Mesothelial cell of epicardium (in vitro differentiated cells): ENCODE measurements at places on chromosomes 1 and 21.
A peak's percentile ranks its signal among the peaks of the same experiment; 100 is the strongest.

- no peak for DNase-seq
Observed at GRCh38 chr1:116064616-116065015, 46.6 kb upstream of the MAB21L3 start.

DNA sequence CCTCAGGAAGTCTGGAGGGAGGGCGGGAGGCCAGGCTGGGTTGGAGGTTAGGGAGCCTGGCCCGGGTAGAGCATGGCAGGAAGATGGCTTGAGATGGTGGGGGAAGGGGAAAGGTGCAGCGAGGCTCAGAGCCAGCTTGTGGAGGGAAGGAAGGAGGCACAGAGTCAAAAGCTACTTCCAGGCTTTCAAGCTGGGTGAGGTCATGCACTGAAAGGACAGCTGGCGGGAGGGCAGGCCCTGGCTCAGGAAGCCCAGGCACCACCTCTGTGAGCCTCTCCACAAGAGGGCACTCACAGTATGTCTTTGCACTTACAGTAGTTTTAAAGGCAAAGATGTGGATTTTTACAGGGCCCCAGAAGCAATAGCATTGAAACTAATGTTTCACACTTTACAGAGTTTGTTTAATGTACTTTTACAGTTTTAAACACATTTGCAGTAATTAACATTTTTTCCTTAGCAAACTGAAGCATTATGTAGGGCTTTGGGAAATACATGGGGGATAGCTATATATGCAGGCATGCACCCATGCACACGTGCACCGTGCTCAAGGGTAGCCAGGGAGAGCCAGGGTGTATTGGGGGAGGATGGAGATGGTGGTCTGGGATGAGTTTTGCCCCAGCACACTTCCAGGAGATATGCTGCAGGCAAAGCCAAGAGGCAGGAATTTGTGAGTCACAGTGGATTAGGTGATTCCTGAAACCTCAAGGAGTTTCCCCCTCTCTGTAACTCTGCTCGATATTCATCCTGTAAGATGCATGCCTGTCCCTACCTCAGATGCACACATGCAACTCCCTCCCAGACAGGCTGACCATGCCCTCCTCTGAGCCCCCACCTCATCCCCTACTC lies 6.1 kb upstream of the ADAM15 start:
- no peak for DNase-seq

- no peak for DNase-seq
Observed at GRCh38 chr1:30920827-30921226, 12.3 kb upstream of the SDC3 start.

- DNase-seq: no peak
Observed at GRCh38 chr1:178451529-178451928, 45.2 kb downstream of the CLEC20A start.

- DNase-seq: no peak
Observed at GRCh38 chr1:201724039-201724765, 104.8 kb upstream of the IPO9 start.

DNA sequence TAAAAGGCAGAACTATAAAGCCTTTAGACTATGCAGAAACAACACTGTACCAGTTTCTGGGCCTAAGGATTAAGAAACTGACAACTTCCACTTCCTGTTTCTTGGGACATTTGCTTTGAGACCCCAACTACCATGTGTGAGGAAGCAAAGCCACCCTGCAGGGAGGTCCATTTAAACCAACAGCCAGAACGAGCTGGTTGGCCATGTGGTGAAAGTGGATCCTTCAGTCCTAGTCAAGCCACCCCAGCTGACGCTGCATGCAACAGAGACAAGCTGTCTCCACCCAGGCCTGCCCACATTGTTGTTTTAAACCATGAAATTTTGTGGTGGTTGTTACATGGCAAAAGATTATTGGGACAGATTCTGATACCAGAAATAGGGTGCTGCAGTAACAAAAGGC lies 31.8 kb upstream of the SLFNL1 start:
- DNase-seq: no peak

DNA sequence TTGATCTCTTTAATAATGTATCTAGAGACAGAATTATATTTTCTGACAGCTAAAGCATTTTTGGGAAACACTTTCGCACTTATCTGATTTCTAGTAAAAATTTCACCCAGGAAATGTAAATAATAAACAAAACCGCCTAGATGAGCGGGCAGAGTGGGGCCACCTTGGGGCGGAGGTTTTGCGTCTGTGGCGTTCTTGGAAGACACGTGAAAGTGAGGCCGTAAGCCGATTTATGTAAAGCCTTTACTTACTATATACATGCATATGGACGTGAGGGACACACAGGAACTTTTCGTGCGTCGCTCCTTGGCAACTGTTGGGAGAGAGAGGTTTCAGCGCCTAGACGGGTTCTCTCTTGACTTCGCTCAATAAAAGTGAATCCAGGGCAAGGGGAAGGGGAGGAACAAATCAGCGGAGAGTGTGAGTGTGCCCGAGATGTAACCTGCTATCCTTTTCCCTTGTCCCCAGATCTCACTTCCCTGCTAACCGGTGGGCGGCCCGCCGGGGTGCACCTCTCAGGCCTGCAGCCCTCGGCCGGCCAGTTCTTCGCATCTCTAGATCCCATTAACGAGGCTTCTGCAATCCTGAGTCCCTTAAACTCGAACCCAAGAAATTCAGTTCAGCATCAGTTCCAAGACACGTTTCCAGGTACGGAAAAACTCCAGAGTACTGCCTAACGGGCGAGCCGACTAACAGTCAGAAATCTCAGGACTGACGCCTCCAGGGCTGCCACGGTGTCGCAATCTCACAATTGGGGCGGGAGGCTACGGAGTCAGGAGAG lies 1.7 kb downstream of the HLX start:
- DNase-seq: no peak

DNA sequence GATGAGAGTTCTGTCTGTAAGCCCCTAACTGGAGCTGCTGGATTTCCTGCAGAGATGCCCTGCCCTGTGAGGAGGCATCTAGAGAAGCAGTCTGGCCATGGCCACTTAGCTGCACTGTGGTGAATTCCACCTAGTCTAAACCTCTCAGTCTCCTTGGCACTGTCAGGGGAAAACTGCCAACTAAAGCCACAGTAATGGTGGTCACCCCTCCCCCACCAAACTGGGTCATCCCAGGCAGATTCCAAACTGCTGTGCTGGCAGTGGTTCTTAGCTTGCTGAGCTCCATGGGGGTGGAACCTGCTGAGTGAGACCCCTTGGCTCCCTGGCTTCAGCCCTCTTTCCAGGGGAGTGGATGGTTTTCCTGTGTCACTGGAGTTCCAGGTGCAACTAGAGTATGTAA lies 740.6 kb downstream of the RWDD3 start:
- no peak for DNase-seq

GRCh38 chr1:218339267-218339831 lies 5.8 kb upstream of the TGFB2 start:
- DNase-seq: no peak

DNA sequence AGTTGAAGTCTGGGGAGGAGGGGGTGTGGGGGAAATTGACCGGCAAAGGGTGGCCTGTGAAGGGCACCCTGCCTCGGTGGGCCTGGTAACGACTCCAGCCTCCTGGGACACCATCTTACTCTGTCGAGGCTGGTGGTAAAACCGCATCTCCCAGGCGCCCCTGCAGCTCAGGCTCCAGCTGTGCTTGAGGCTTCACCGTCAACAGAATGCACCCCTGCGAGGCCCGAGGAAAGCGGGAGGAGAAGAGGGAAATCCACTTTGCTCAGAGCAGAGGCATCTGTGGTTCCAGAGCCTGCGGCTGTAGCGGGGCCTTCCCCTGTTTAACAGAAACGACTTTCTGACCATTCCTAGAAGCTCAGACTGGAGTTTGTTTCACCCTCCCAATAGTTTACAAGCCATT lies 165.6 kb downstream of the NPHP4 start:
- no peak for DNase-seq

GRCh38 chr1:234613128-234613875 lies 3.3 kb upstream of the IRF2BP2 start:
- DNase-seq: no peak

- peak; percentile 43 for DNase-seq
Observed at GRCh38 chr1:232432313-232432712, 197.6 kb downstream of the SIPA1L2 start.

- DNase-seq: no peak
Observed at GRCh38 chr1:85884372-85885035, 176.3 kb upstream of the ZNHIT6 start.
